ENCODE measurements at places on chromosomes 5 and 9.
A peak's percentile ranks its signal among the peaks of the same experiment; 100 is the strongest.

DNA sequence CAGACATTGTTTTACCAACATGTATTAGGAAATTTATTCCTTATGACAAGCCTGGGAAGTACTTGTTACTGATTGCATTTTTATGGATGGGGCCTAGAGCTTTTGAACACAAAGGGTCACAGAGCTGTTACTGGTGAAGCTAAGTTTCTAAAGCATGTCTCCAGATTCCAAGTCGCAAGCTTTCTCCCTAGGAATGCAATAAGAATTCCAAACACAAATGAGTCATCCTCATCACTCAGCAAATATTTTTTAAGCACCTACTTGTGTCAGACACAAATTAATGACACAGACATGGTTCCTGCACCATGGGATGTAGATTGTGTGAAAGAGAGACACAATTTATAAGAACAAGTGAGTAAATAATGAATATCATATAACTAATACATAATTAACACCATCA is 11.0 kb upstream of the SH3RF2 start:
- DNase-seq: peak; percentile 60

DNA sequence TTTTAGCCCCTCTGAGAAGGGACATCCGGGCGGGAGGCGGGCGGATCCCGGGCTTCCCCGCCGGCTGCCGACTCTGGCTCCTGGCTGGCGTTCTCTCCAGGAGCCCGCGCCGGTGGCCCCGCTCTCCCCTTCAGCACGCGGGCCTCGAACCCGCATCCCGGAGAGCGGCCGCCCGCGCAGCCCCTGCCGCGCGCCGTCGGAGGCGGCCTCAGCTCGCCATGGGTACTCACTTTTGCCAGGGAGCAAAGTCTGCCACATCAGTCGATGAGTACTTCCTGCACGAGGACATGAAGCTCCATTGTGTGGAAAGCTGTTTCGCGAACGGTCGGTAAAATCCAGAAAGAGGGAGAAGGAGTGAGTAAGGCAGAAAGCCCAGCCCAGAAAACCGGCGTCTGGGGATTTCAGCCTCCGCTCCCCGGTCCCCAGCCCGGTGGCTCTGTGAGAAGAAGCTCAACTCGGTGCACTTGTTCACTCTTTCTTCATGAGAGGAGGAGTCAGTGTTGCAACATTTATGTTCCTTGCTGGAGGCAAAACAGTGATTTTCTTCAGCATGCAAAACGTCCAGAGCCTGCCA is at the start of gene PRLR:
Gene PRLR (minus strand): TSS at position 450 of the 574 bp plus-strand sequence. CDS start 140,867 bp downstream, outside the sequence.
- no peak for DNase-seq

DNA sequence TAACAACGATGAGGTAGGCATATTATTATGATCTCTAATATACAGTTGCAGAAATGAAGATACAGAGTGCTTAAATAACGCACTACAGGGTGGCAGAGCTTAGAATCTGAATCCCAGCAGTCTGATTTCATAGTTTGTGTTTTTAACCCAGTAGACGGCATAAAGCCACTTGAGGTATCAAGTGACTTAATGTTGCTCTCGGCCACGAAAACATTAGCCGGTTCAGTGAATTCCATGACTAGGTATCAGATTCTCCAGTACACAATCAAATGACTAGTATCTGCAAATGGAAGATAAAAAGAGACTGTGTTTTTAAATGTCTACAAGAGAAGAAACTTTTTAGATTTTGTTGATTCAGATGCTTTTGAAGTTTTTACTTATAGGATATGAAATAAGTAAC is 24.8 kb downstream of the SMC2 start:
- DNase-seq: no peak

DNA sequence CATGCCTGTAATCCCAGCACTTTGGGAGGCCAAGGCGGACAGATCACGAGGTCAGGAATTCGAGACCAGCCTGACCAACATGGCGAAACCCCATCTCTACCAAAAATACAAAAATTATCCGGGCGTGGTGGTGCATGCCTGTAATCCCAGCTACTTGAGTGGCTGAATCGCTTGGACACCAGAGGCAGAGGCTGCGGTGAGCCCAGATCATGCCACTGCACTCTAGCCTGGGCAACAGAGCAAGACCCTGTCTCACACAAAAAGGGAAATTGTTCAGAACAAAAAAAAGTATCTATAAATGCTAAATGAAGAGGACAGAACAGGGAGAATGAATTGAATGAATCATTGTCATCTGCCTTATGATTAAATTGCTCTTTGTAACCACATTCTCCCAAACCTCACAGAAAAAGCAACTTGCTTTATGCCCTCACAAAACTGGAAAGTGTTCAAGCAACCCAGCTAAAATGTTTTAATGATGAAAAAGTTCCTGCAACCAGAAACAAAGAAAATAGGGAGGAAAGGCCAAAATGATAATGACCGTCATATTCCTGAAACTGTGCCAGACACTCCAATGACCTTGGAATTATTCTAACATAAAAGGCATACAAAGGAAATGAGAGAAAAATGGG is 83.7 kb downstream of the SERINC5 start:
- DNase-seq: peak; percentile 12

GRCh38 chr5:123094919-123095797 is 6.1 kb downstream of the PRDM6 start:
- no peak for DNase-seq

GRCh38 chr5:81694726-81695125 is 56.2 kb downstream of the SSBP2 start:
- no peak for DNase-seq

GRCh38 chr9:115025721-115026120 is 92.2 kb downstream of the TNC start:
- DNase-seq: no peak

All from dermis blood vessel endothelial cell (primary cell).